ENCODE measurements at places on chromosomes 12 and 14.

DNA sequence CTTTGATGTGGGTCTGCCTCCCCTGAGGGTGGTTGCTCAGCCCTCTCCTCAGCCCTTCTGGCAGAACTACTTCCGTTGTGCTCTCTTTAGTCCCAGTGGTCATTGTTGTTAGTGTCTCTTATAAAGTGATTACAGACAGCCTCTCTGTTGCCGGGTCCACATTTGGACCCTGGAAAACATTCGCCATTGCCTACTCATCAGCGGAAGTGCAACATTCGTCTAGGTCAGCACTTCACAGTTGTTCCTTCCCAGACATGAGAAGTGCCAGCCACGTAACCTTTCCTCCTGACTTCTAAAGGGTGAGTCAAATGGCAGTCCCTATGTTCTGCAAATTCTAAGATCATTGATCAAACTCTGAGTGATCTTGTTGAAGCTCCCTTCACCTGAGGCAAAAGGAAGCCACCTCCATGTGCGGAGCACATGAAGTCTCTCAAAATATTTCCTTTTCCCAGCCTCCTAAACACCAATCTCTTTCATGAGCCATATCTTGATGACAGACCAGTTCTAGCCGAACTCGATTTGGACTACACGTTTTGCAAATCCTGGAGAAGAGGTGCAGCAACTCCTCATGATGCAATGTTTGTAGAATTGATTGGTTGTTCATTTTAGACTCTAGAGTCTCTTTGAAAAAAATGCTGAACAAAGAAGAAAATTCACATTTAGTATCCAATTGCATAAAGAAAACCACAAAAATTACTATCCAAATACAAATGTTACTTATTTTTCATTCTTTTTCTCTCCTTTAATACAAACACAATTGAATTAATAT is 163.8 kb downstream of the RPL10L start:
- DNase-seq, result no peak

GRCh38 chr12:56721216-56721615 is 3.9 kb downstream of the NACA start:
- no peak for DNase-seq

DNA sequence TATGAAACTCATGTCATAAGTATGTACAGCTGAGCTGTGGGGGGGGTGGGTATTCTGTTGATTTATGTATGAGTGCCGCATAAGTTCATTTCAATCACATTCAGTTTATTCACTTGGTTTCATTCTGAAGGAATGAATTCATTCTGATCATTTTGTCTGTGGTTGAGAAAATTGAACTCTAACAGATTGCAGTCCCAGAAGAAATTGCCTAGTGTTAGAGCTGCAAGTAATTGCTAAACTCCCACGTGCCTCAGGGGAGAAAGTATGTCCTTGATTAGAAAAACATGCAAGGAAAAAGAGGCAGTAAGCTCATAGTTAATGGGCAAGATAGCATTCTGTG is 442.4 kb upstream of the MGAT4C start:
- no peak for DNase-seq

DNA sequence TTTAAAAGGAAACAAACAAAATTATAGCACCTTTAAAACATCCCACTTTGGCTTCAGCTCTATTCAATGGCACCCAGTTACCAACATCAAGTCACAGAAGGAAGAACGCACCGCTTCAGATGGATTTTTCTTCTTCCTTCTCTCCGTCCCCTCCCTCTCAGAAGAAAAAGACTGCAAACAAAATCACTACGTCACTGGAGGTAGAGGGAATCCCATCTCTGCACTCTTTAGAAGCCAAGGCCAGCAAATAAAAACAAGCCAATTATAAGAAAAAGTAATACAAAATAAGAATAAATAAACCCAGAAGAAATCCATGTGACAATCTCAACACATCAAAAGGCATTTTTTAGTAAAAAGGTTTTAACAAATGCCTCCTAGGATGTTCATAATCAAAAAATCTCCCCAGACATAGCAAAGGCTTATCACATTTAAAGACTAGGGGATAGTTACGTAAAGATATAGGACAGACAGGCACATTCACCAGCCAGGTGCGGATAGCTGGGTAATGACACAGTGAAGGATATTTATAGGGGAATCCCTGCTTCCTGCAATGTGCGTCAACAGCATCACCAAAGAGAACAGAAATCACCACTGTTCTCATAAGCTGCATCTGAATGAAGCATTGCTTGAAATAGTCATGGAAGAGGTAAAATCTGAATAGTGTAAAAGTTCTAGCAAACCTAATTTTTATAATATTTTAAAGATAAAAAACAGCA is 89.4 kb downstream of the R3HDM2 start:
- DNase-seq, result no peak

DNA sequence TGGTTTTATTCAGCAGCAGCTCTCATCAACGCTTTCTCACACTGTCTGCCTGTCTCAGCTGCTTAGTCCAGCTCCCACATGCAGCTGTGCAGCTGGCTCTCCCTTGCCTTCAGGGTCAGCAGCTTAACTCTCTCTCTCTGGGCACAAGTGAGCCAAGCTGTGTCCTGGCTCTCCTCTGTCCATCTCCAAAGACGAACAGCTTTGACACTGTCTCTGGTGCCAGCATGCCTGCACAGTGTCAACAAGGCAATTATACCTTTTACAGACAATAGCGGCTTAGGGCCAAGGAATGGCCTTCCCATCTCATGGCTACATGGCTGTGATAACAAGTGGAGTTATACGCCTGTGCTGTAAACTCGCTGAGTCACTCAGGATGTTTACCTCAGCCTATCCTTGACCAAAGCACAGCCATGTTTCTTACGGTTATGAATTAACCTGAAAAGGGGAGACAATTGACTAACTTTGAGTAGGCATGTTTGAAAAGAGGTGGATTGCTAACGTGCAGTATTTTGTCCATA is 38.4 kb upstream of the MANSC4 start:
- no peak for DNase-seq

GRCh38 chr12:94228488-94228907 is 80.1 kb downstream of the PLXNC1 start:
- no peak for DNase-seq
